ENCODE measurements at places on chromosomes 16 and 17. TPM values are rescaled to one million over a fixed set of nuclear protein-coding genes. Genes with fewer than 3 reads are reported as not detected.

Gene SRCAP
- total RNA-seq = 14.2 TPM

Gene TPSG1
- not detected for total RNA-seq

Gene TBC1D10B
- total RNA-seq = 22.1 TPM

Gene FAM20A
- 14.9 TPM for total RNA-seq

Gene SEPTIN1
- total RNA-seq = 0.26 TPM

Data from fibroblast of lung (primary cell).